RPMI8226 (cell line): ENCODE measurements at places on chromosomes 4 and X.

- no peak for DNase-seq
Measured at GRCh38 chr4:98653890-98654867, 4.2 kb downstream of the TSPAN5 start.

GRCh38 chr4:176622251-176622948, 170.3 kb downstream of the VEGFC start:
- no peak for DNase-seq

DNA sequence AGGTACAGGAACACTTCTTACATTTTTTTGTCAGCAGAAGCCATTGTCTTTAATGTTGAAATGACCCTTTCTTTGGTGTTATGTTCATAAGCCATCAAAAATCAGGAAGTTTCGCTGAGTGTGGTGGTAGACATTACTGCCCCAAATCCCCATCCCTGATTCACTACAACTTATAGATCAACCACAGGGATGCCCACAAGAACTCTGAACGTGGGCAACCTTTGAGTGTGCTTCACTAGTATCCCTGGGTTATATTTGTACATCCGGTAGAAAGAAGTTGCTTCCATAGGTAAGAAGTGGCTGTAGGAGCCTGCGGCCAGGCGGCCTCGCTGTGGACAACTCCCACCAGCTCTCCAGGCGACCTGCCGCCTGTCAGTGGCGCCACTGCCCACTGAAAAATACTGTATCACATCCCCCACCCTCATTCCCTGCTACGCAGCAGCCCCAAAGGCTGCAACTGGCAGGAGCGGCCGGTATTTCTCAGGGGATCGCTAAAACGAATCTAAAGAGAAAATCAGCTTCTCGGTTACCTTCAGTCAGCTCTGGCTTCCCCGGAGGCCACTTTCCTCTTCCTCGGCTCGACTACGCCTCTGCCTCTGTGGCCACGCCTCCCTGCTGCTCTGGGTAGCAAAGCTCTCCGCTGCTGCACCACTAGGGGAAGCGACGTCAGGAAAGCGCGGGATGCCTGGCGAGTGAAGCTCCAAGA, 13.9 kb upstream of the ETDC start:
- no peak for DNase-seq

GRCh38 chrX:30888526-30889146, 418 bp downstream of the TAB3 start:
- DNase-seq = peak; percentile 15

- DNase-seq = no peak
Measured at GRCh38 chrX:119990556-119991004, 47.0 kb upstream of the NKAP start.

DNA sequence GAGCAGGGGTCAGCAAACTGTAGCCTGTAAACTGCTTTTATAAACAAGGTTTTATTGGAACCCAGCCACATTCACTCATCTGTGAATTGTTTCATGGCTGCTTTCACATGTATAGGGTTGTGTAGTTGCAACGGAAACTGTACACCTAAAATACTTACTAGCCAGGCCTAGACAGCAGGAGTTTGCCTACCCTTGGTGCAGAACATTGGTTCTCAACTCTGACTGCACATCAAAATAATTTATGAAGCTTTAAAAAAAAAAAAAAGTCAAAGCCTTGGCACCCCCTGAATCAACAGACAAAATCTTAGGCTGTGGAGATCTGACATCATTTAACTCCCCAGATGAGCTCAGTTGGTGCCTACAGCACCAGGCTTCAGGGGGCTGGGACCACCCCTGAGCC, 27.8 kb downstream of the ADGRA3 start:
- DNase-seq = no peak

DNA sequence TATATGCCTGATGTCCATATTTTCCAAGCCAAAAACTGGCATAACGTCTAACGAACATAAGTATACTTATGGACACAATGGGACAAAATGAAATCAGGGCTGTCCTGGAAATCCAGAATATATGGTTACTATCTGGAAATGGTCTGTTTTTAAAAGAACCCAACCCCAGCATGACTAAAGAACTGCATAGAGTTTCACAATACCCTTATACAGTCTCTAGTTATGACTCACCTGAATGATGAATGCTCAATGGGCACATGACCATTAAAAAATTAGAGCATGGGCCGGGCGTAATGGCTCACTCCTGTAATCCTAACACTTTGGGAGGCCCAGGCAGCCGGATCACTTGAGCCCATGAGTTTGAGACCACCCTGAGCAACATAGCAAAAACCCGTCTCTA, 31.8 kb downstream of the AMMECR1 start:
- DNase-seq = no peak

DNA sequence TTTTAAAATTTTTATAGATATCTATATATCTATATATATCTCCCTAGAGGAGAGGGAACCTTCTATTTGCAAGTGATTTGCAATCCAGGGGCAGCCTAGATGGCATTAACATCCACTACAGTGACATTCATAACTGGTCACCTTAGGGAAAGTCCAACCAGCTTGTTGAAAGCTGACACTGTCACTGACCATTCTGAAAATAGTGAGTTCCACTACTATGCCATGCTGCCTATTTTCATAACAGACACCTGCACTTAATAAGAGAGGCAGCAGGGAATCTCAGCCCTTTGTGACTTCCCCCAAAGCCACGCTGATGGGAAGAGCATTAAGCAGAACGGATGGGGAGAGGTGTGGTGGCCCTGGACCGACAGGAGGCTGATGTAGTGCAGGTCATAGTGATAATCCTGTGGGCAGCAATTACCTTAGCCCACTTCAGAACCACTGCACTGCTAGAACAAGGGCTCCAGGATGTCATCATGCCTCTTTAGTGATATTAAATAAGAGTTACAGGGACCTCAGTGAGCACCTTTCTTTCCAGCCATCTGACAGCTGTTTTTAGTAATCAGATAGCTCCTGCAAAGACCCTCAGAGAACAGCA, 51.3 kb downstream of the GPRIN3 start:
- DNase-seq = no peak
